ENCODE measurements at places on chromosomes 5 and 9. TPM values are rescaled to one million over a fixed set of nuclear protein-coding genes. Genes with fewer than 3 reads are reported as not detected.

Gene BARHL1
- not detected for total RNA-seq

Gene CACNA1B
- total RNA-seq = 0.07 TPM

Gene EQTN
- total RNA-seq = not detected

Gene NEUROG1
- not detected for total RNA-seq

Gene SYK
- 0.04 TPM for total RNA-seq

Gene HMCN2
- not detected for total RNA-seq

Gene ANXA2R
- total RNA-seq = 3.2 TPM

Gene OR1J2
- total RNA-seq = not detected

Gene C5orf52
- total RNA-seq = not detected

Gene NOXA1
- total RNA-seq = 1.5 TPM

Gene FOXD4L5
- total RNA-seq = 0.11 TPM

Gene TAF11L10
- not detected for total RNA-seq
